ENCODE measurements at places on chromosomes 3 and 15.

GRCh38 chr3:10017636-10018292 lies 8.5 kb upstream of the FANCD2 start:
- no peak for DNase-seq

DNA sequence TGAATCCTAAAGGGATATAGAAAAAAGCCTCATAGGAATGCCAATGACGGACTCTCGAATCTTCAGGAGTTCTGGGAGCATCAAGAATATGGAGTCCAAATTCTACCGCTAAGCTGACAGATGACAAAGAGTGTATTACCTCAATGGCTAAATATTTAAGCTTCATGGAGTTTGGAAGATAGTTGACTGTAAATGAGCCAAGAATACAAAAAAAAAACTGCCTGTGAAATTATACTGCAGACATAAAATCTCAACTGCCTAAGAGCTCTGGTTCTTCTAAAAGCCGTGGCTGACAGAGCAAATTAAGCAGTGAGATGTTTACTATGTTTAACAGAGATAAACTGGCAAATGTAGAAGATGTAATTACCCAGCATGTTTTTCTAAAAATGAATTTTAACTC lies 140.0 kb downstream of the GADL1 start:
- DNase-seq: no peak

GRCh38 chr3:42159147-42159546 lies 68.0 kb downstream of the TRAK1 start:
- DNase-seq: no peak

DNA sequence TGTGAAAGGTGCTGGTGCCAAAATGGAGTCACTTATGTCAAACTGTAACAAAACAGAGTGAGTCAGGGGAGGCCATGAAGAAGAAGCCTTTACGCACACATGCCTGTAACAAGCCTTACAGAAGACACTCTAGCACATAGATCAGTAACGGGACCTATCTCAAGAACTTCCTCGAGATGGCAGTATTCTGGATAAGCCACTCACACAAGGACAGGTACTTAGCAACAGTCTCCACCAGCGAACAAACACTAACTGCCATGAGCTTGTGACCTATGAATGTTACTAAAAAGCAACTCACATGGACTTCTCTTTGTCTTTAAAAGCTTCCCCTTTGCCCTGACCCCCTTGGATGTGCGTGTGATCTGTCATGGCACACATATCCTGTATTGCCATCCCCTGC lies 235.1 kb downstream of the CD47 start:
- no peak for DNase-seq

GRCh38 chr15:66919421-66919820 lies 146.0 kb upstream of the SMAD3 start:
- no peak for DNase-seq

- DNase-seq: no peak
These were observed 47.7 kb upstream of the GYG1 start for GRCh38 chr3:148943506-148944205.

DNA sequence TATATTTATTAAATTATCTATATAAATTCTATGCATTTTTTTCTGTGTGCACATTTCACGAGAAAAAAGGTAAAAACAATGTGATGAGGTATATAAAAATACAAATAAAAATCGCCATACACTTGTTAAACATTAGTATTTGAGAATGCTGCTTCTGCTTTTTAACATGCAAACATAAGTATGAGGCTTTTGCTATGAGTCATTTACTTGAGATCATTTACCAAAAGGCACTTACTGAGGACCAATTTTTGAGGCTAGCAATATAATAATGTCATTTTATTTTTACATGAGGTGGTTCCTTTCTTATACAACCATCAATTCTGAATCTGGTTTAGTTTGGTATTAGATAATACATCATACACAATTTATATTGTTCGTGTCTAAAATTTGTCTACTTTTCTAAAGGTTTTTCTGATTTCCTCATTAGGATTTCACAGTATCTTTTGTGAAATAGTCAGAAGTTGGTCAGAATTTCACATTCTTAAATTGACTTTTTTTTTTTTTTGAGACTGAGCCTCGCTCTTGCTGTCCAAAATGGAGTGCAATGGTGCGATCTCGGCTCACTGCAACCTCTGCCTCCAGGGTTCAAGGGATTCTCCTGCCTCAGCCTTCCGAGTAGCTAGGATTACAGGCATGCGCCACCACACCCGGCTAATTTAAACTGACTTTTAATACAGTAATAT lies 25.6 kb downstream of the DCUN1D1 start:
- no peak for DNase-seq

- no peak for DNase-seq
These were observed 76.2 kb upstream of the CMTM7 start for GRCh38 chr3:32315441-32315840.

DNA sequence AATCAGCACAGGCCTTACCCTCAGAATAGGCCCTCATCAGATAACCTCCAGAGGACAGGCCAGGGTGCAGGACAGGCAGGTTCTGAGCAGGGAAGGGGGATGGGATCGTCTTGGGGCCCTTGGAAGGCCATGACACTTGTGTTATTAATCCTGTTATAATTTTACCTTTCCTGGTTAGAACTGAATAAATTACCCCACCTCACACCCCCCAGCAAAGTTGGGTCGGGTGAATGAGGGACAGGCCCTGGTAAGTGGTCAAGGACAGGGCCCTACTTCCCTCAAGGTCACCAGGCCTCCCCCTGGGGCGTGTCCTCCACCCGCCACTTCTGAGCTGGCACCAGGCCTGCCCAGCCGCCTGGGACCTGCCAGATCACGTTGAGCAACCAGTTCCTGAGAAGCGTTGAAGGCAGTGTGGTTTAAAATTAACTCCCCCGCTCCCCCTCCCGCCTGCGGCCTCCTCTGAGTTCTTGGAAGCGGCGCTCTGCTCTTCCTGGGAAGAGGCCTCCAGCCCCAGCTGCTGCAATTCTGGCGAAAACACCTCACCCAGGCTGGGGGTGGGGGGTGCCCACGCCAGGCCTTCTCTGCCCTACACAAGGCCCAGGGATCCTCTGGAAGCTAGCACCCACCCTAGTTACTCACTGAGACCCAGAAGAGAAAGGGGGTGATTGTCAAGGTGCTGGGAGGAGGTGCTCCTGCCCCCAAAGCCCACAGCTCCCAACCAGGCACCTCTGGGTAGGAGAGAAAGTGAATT lies 10.6 kb downstream of the CISH start:
- DNase-seq: peak; percentile 39

- DNase-seq: peak; percentile 51
These were observed 21.2 kb downstream of the GCSAM start for GRCh38 chr3:112111785-112112402.

- DNase-seq: no peak
These were observed 18.4 kb downstream of the GYG1 start for GRCh38 chr3:149009732-149010131.

DNA sequence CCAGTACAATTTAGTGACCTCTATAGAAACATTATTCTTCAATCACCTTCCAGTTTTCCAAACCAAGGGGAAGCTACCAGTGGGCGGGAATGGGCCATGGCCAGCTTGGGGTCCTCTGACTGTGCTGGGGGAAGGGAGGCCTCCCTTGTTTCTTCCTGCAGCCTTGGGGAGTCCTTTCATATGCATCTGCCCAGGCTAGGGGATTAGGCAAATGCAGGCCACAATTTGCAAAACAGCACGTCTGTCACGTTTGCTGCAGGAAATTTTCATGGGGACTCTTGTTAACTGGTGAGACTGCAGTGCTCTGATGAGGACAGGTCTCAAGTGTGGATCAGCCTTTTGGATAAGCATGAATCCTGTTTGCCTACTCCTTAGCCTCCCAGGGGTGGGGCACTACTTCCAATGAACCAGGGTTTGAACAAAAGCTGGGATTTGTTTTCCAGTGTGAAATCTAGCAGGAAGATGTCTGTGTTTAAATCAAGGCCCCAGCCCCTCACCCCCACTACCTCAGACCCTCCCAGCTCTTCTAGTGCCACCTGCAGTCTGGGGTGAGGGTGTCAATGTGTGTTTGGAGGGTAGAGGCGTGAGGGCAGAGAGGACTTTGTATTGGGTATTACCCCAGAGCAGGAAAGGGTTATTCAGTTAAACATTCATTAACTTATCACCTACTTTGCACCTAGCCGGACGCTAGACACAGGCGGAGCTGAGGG lies 219.9 kb downstream of the OPA1 start:
- DNase-seq: no peak

DNA sequence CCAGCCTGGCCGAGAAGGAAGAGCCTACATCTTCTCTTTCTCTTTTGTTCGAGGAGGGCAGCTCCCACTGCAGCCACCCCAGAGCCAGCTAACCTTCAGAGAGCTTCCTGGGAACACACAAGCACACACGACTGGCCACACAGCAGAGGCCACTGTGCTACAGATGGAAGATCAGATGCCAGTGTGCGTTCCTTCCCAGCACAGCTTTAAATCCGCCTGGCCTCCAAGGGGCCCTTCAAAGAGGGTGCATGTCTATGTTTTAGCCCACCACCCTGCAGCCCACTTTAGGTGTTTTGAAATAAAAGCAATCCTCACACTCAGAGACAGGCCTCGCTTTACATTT lies 12.4 kb downstream of the ALDH1A3 start:
- no peak for DNase-seq

GRCh38 chr3:175495331-175495730 lies 636.2 kb downstream of the NAALADL2 start:
- DNase-seq: no peak

GRCh38 chr3:194930377-194931204 lies 244.9 kb downstream of the FAM43A start:
- no peak for DNase-seq

DNA sequence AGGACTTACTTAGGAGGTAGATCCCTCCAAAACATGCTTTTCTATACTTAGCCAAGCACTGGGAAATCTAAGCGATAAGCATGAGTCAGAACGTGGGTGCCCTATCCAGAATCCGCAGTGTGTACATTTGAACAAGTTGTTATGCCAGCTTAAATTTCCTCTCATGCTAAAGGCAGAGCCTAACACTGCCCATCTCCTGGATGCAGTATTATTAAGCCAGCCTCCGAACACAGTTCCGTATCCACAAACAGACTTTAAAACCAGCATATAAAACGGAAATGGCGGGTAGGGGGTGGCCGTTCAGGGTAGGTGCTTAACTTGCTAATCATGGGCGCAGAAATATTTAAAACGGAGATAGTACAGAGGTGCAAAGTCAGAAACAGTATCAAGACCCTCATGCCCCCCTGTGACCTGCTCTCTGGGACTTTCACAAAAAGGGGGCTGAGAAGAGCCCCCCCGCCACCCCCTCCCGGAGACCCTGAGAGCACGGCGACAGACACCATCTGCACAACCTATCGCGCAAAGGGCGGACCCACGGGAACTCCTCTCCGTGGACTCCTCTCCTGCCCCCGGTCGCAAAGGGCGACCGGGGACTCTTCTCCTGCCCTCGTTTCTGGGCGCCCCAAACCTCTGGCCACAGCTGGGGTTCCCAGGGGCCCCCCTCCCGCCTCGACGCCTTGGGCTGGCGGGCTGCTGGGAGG lies 889 bp upstream of the LRRIQ4 start:
- DNase-seq: no peak

DNA sequence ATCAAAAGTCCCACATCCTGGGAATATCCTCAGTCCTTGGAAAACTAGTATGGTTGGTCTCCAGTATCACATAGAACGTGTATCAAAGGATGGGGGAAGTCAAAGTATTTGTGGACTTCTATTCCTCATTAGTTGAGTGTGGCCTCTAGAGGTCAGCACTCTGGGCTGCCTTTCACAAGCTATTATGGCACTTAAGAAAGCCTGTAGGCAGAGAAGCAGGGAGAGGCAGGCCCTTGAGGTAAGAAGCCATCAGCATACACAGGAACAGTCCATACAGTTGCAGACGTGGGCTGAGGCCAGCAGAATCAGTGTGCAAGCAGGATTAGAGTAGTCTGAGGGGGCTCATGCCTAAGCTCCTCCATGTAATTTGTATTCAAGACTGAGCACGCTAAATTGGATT lies 341.7 kb downstream of the CLSTN2 start:
- no peak for DNase-seq

DNA sequence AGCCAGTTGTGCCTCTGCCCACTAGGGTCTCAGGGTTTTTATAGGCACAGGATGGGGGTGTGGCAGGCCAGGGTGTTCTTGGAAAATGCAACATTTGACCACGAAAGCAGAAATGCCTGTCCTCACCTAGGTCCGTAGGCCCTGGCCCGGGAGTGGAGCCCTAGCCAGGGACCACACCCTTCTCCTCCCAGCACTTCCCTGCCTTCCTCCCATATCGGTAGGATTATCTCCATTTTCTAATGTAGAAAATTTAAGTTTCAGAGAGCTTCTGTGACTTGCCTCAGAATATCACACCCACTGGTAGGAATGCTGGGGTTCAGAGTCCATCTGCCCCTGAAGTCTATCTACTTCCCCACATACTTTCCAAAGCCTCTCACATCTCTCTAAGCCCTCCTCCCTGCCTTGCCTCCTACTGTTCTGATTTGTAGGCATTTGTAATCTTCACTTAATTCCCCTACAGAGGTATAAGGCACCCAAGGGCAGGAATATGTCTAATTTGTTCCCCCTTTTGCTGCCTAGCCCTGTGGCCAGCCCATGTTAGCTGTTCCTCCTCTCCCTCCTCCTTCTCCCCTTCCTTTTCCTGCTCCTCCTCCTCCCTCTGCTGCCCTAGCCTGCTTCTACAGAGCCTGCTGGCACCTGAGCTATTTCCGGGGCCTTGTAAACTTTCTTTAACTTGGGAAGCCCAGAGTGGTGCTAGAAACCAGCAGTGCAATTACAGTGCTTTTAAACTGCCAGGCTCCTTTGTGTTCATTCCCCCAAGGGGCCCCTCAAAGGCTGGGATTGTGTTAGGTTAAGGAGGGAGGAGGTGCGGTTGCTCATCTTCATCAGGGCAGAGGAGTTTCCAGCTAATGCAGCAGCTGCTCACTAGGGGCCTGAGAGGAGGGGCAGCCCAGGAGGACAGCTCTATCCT lies 71.1 kb downstream of the MRPL46 start:
- DNase-seq: no peak

- peak; percentile 7 for DNase-seq
These were observed 1.3 kb downstream of the SLC7A14 start for GRCh38 chr3:170584585-170585007.

- DNase-seq: no peak
These were observed 234.2 kb downstream of the WNT5A start for GRCh38 chr3:55252921-55253320.

GRCh38 chr3:54213907-54214306 lies 91.6 kb downstream of the CACNA2D3 start:
- DNase-seq: no peak
